ENCODE measurements at places on chromosomes 7 and 10.

DNA sequence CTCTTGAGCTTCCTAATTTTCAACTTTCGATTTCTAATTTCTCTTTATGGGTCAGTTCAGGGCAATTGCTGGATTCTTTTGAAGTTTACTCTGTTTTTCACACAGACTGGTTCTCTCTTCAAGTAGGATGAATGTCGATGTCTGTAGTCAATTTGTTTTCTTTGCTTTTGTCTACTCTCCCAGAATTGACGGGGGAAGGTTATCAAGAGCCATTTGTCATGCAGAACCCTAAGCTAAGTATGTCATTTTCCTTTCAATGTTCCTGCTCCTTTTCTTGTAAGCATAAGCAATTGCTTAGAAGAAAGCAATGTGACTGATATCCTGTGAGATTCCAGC lies 53.7 kb downstream of the SLC39A12 start:
- DNase-seq: no peak

GRCh38 chr10:25934621-25935139 lies 651 bp downstream of the MYO3A start:
- DNase-seq: no peak

GRCh38 chr7:147809786-147810185 lies 780.8 kb upstream of the C7orf33 start:
- no peak for DNase-seq

GRCh38 chr7:130960208-130960988 lies 226.4 kb upstream of the KLF14 start:
- peak; percentile 56 for DNase-seq

DNA sequence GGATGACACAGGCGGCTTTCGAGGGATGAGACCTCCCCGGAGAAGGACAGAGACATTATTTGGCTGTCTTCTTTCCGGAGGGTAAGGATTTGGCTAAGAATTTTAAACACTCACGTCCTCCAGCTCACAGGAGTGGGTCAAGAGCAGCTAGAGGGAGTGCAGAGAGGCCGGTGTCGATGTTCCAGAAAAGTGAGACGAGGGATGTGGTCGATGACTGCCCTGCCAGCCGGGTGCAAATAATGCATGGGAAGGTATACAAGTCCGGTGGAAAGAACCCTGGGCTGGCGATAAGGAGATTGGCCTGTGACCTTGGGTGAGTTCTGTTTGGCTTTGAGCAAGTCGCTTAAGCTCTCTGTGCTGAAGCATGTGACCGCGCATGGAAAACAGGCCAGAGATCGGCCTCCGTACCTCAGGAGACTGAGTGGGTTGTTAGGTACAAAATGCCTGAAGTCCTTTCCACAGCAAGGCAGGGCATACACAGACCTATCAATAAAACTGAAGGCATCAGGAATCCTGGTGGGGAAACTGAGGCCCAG lies 149.1 kb downstream of the UBE2H start:
- no peak for DNase-seq

- DNase-seq: no peak
Measured at GRCh38 chr10:132204781-132205473, 18.2 kb downstream of the DPYSL4 start.

DNA sequence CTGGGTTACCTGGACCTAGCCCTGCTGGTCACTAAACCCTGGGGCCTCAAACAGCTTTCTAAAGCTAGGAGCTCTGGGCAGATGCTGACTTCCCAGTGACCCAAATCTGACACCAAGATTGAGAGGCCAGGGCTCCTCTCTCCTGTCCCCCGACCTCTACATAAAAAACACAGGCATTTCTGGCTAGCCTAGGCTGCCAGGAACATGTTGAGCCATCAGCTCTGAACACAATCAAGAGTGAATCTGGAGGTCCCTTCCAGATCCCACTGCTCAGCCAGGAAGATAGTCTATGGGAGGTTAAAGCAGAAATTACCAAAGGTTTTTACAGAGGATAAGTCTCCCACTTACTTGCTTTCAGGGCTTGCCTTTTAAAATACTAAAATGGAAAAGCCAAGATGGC lies 22.1 kb upstream of the PDE1C start:
- no peak for DNase-seq

DNA sequence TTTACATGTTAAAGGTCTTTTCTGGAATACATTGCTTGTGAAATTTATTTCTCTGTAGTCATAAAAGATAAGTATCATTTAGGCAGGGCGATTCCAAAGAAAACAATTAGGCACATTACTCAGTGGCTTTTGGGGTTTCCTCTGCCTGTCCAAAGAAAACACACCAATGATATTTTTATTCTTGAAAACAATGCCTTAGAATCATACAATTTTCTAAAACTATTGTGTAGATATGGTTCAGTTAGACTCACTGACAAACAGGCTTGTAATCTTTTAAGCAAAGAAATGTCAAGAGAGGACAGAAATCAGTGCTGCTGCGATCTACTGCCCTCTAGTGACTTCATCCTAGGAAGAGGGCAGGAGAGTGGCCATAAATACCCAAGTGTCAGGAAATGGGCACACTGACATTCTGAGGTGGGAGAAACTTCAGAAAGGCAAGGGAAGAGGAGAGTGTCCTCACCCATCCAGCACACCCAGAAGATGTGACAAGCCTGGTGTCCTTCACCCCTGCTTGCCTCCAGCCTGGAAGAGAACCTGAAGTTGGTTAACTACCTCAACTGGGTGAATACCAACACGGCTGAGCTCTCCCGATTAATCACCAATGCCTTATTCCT lies 120.5 kb downstream of the GALNT11 start:
- no peak for DNase-seq
